ENCODE measurements at places on chromosomes 6 and 20.

DNA sequence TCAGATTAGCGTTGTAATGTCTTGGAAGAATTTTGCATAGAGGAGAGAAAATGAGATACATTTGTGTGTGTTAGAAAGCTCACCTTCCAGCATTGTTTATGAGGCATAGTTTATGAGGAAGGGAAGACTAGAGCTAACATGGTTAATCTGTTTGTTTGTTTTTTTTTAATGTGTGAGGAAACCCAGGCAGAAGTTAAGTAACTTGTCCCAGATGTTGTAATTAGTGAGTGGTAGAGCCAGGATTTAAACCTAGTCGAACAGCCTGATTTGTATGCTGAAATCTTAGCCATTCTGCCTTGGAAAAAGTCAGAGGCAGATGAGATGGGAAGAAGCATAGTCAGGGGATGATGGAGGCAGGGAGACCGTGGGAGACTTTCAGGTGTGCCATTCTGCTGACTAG, 29.1 kb downstream of the NDUFAF5 start:
- no peak for DNase-seq

- no peak for DNase-seq
Observed at GRCh38 chr20:20391766-20392165, 23.9 kb downstream of the INSM1 start.

- no peak for DNase-seq
Observed at GRCh38 chr20:32607324-32607723, 22.2 kb upstream of the NOL4L start.

DNA sequence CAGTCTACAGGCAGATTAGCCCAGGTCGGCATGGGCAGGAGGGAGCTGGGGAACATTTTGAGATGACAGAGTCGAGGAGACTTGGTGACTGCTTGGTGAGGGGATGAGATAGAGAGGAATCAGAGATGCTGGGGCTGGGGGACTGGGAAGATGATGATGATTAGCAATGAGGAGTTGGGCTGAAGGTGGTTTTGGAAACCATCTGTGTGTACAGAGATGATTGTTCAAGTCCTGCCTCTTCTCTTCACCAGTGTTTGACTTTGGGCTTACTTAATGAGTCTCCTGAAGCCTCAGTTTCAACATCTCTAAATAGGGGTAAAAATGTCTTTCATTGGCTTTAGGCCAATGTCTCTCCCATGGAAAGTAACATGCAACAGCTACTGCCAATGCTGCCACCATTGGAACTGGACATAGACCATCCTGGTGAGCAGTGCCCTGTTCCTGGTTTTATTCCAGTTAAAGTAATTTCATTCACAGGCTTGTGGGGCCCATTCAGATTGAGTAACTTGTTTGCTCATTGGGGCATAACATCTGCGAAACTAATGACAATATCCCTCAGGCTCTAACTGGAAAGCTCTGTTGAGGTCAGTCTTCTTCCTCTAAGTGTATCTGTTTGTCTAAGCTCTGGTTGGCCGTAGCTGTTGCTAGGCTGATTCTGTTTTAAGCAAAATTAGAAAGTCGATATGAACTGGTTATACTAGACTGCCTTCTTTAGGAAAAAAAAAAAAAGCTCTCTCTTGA, 99.1 kb downstream of the ARMC2 start:
- no peak for DNase-seq

DNA sequence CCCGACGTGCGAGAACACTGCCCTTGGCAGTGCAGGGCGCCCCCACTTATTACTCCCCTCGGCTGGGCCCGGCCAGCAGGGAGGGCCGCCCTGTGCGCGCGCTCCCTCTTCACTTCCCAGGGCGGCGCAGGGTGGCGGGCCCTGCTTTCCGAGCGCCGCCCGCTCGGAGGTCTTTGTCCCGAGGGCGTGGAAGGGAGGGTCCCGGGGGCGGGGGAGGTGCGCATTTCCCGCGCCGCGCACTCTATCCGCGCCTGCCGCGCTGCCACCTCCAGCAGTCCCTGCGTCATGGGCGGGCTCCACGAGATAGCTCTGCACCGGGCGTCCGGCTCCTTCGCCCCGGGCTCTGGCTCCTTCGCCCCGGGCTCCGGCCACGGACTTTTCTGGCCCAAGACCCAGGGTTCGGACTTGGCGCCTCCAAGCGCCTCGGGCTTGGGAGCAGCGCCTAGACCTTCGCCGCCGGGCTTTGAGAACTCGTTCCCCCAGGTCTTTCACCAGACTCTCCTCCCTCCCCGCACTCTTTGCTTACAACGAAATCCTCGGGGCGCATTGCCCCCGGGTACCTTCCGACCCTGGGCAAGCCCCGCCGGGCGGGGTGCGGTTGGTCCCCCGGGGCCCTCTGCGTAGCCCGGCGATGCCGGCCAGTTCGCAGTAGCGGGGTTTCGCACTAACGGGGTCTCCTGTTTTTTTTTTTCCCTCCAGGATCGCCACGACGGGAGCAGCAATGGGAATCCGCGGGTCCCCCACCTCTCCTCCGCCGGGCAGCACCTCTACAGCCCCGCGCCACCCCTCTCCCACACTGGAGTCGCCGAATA, 1.6 kb downstream of the TFAP2C start:
- DNase-seq: no peak

DNA sequence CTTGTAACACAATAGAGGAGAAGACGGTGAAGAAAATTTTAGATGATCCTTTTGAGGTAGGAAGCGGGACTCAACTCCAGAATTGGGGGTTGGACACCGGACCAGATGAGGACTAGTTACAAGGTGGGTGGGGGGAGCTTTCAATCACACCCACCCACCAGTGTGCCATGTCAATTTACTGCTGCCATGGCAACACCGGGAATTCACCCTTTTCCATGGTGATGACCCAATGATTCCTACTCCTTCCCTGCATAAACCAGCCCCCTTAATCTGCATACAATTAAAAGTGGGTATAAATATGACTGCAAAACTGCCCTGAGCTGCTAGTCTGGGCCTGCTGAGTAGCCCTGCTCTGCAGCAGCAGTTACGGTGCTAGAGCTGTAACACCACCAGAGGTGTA, 14.7 kb downstream of the RAD21L1 start:
- DNase-seq: no peak

DNA sequence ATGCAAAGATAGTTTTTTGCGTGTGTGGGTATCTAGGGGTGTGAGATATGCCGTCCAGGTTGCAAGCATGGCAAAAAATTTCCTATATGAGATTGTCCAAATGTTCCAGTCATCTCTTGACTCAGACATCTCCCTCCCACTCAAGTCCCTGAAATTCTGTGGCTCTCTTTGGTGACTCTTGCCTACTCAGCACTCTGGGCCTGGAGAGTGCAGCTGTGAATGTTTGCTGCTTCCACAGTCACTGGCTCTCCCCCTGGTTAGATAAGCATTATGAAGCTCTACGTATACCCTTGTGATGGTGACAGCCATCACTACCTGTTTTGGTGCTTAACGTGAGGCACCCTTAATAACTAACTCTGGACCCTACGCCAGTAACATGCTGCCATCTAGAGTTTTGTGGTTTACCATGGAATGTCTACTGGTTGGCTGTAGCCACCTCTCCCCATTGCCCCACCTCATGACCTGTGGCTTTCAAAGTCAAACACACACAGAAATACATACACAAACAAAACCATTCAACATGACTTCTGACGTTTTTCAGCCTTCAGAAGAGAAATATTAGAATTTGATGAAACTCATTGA, 621.9 kb upstream of the CITED2 start:
- peak; percentile 4 for DNase-seq

DNA sequence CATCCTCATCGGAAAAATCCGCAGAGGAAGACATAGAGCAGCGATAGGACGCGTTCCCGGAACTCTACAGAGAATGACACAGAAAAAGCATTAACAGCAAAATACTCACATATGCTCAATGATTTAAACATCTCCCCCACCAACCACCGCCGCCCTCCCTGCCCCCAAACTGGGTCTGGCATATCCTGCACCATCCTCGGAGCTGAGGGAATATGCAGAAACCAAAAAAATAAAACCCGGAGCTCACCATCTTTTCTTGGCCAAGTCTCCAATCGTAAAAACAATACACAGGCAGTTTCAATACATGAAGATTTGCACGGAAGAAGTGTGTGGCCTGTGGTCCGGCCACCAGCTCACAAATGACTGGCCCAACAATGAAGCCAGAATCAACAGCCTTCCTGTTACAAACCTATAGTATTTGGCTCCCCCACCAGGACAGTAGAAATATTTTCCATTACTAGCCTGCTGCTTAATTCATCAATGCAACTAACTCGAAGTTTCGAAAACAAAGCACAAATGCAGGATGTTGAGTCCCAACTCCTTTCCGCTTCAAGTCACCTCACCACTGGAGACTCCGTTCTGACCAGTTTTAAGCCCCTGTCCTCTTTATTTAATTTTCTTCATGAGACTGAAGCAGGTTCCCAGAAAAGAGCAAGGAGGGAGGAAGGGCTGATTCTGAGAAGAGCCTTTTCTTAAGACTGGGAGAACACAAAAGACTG, 103.2 kb upstream of the BEND6 start:
- DNase-seq: peak; percentile 30

GRCh38 chr20:15843777-15844176, 729.5 kb downstream of the KIF16B start:
- no peak for DNase-seq

- DNase-seq: no peak
Observed at GRCh38 chr6:7073082-7073820, 34.5 kb upstream of the RREB1 start.

GRCh38 chr6:41560431-41561192, 14.4 kb downstream of the FOXP4 start:
- DNase-seq: peak; percentile 95

GRCh38 chr6:104521176-104521575, 338.5 kb downstream of the HACE1 start:
- no peak for DNase-seq

GRCh38 chr20:60648556-60648955, 603.5 kb upstream of the CDH4 start:
- DNase-seq: no peak

DNA sequence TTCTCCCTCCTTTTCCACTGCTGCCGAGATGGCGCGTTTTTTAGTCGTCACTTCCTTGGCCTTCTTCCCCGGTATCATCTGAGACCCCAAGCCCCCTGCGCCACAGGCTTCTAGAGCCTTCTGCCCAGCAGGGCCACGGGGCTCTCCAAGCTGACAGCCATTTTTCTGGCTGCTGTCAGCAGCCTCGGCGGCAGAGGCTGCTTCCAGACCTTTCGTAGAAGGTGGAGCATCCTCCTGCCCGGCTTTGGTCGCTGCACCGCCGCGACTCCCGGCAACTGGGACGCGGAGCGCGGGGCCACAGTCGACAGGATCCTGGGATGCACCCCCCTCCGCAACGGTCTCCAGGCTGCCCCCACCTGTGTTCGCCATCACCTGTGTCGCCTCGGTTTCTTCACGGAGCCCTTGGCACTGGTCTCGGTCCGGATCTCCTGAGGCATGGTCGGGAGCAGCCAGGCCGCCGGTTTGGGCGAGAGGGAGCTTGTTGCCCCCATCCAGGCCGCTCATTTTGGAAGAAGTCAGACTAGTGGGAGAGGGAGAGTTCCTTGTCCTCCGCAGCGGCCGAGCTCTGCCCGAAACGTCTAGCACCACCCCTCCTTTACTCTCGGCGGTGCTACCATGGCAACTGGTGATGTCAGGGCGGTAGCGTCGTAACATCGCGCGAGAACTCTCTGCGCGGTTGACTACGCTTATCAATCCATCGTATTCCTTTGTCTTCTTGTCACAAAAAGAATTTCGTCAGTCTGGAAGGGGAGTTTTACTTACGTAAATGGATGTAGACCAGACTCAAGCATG, at the start of gene TSPYL4:
TSPYL4 (minus strand) TSS at position 571 of the 792 bp plus-strand sequence; CDS start at position 504, 67 bp downstream.
- DNase-seq: peak; percentile 61

DNA sequence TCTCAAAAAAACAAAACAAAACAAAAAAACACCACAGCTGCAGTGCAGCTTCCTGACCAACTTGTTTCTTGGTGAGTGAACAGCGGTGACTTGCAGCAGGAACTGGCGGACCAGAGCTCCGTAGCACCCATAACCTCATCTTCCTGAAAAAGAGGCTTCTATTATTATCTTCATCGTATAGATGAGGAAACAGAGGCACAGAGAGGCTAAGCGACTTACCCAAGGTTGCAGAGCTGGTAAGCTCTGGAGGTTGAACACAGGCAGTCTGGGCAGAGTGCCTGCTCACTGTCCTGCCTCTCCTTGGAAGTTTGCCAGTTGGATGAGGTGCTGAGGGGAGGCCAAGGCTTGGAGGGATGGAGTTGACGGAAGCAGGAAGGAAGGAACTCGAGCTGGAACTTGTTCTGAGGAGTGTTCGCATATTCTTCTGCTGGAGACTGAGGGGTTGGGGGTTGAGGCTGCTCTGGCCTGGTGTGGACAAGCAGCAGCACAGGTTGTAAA, 47.9 kb upstream of the CCDC167 start:
- DNase-seq: no peak

DNA sequence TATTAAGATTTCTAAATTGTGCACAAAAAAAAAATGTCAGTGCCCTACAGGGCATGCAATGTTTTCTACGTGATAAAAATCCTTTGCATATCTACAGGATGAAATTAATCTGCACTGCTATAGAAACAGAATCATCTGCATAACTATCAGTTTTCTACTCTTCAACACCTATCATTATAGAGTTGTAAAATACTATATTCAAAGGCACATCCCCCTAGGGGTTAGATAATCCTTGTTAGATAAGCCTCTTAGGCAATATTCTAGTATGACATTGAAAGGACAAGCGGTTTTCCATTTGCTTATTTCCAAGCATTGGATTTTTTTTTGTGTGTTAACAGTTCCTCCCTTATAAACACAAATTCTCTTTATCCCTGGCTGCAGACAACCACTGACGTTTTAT, 98.7 kb upstream of the LAMA2 start:
- no peak for DNase-seq

DNA sequence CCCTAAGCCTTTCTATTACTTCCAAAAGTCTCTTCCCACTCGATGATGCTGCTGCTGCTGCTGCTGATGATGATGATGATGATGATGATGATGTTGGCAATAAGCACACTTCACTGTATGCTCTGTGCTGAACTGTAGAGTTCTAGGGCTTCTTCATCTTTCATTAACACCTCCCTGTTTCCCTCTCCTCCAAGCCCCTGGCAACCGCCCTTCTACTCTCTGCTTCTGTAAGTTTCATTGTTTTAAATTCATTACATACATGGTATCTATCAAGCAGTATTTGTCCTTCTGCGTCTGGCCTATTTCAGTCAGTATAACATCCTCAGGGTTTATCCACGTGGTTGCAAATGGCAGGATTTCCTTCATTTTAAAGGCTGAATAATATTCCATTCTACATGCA, 100.2 kb downstream of the THBS2 start:
- DNase-seq: no peak

GRCh38 chr6:134734312-134734869, 215.5 kb downstream of the ALDH8A1 start:
- DNase-seq: no peak

- DNase-seq: no peak
Observed at GRCh38 chr6:12350644-12351170, 60.5 kb downstream of the EDN1 start.

DNA sequence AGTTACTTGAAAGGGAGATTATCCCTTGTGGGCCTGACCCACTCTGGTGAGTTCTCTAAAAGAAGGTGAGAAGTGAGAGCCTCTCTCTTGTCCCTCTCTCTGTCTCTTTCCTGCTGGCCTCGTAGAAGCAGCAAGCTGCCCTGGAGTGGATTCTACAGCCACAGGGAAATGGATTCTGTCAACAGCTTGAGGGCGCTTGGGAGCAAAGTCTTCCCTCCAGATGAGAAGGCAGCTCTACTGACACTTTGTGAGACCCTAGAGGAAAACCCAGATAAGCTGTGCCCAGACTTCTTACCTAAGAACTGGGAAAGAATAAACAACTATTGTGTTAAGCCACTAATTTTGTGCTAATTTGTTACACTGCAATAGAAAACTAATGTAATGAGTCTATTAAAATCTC, 39.9 kb downstream of the ANKRD60 start:
- no peak for DNase-seq

Measured in GM12892 (cell line).